ENCODE measurements at places on chromosomes 11 and 22.
A peak's percentile ranks its signal among the peaks of the same experiment; 100 is the strongest.

- no peak for DNase-seq
Observed at GRCh38 chr11:80502511-80502910, 1061.7 kb upstream of the TENM4 start.

DNA sequence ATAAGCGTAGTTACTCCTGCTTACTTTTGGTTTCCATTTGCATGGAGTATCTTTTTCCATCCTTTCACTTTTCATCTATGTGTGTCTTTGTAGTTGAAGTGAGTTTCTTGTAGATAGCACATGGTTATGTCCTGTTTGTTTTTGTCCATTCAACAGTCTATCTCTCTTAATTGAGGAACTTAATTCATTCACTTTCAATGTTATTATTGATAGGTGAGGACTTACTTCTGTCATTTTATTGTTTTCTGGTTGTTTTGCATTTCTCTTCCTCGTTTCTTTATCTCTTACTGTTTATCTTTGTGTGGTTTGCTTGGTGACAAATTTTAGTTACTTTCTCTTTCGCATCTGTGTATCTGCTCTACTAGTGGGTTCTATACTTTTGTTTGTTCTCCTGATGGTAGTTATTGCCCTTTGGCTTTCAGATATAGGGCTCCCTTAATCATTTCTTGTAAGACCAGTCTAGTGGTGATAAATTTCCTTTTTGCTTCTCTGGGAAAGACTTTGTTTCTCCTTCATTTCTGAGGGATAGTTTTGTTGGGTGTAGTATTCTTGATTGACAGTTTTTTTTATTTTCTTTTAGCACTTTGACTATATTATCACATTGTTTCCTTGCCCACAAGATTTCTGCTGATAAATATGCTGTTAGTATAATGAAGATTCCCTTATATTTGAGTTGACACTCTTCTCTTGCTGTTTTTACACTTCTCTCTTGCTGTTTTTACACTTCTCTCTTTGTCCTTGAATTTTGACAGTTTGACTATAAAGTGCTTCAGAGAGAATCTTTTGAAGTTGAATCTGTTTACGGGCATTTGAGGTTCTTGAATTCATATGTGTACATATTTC, 9.0 kb upstream of the RAG1 start:
- DNase-seq, result no peak

DNA sequence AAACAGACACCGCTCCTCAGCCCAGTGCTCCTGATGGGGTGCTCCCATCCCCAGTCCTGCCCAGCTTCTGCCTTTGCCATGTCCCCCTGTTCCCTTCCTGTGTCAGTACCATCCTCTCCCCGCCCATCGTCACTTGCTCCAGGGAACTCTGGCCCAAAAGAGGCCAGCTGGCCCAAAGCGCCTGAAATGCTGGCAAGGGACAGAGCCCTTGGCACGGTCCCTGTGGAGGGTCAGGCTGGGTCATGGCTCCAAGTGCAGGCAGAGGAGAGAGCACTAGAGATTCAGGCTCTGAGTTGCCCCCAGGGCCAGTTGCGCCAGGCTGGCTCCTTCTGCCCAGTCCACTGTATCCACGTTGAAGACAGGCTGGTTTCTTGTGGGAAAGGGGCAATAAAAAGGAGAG, 8.4 kb upstream of the HDHD5 start:
- DNase-seq, result no peak

- DNase-seq, result no peak
Observed at GRCh38 chr11:103987629-103988594, 48.5 kb upstream of the DDI1 start.

DNA sequence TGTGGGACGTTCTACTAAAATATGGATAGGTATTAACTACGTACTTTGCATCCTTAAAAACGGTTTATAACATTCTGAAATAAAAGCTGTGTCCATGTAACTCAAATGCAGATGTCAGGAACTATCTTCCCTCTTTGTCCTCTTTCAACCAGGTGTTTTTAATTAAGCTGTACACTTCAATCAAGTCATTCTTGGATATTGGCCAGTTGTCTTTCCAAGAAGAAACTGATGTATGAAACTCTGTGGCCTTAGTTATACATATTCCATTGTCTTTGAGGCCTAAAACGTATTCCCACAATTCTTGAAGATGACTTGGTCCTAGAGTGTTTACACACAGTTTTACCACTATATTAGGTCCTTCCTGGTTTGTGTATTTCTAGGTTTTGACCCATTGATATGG, 249.0 kb upstream of the CNTN5 start:
- DNase-seq, result no peak

DNA sequence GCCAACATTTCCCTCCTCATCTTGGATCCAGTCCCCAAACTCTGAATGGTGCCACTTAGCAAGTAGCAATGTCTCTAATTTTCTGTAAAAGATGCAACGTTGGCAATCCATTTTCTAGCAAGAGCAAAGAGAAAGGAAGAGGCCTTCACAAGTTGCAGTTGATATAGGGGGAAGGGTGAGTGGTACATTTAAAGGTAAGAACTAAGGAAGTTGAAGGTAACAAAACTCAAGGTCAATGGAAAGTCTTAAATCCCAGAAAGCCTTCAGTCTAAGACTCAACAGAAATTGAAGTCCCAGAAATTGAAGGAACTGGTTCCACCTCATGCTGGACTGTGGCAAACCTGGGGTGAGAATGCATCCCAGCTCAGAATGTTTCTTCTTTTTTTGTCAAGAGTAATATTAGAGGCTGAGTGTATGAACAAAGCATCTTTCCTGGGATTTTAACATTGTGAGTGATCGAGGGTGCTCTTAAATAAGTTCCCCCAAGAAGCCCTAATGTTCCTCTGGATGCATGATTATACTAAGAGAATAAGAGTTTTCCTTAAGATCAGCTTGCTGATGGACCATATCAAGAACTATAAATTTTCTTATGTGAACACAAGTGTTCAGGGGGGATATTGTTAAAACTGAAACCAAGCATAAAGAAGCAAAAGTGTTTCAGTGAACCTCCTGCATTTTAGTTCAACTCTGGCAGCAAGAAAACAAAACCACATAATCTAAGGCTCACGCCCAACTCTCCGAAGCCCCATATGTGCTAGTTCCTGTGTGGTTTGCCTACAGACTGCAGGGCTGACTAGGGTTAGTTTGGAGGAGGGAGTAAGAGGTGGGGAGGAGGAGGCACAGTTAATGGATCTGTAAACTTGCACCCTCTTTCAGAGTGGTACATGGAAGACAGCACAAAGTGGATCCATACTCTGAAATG, at the start of gene GRAP2:
TSS of gene GRAP2 (plus strand) at position 779 of the 922 bp plus-strand sequence. CDS start 46,023 bp downstream, outside the sequence.
- DNase-seq, result peak; percentile 65

- DNase-seq, result peak; percentile 11
Observed at GRCh38 chr11:17014321-17014832, at the start of gene PLEKHA7. TSS of gene PLEKHA7 (minus strand) at chr11:17014414. CDS start at chr11:17014401, 13 bp downstream.

Data from activated CD4-positive, alpha-beta T cell treated with anti-CD3 and anti-CD28 coated beads, Interleukin-2, amount 50 U/mL, for 1 hour (primary cell).